Panc1 (cell line): ENCODE measurements at places on chromosomes 7 and 10.

GRCh38 chr7:112452102-112452888 is 2.0 kb downstream of the IFRD1 start:
- DNase-seq, result peak; percentile 27

- no peak for DNase-seq
These were observed 221.6 kb downstream of the RNLS start for GRCh38 chr10:88361494-88361893.

- DNase-seq, result no peak
These were observed 497.4 kb downstream of the RPS24 start for GRCh38 chr10:78531088-78531487.

- no peak for DNase-seq
These were observed at the start of gene OR9A2 for GRCh38 chr7:143027032-143027431. TSS of gene OR9A2 (minus strand) at chr7:143027132. CDS start at chr7:143027132, 0 bp downstream.

- no peak for DNase-seq
These were observed 57.2 kb downstream of the MAD1L1 start for GRCh38 chr7:2175514-2175913.

- DNase-seq, result no peak
These were observed 81.2 kb downstream of the CTBP2 start for GRCh38 chr10:125079091-125079600.

DNA sequence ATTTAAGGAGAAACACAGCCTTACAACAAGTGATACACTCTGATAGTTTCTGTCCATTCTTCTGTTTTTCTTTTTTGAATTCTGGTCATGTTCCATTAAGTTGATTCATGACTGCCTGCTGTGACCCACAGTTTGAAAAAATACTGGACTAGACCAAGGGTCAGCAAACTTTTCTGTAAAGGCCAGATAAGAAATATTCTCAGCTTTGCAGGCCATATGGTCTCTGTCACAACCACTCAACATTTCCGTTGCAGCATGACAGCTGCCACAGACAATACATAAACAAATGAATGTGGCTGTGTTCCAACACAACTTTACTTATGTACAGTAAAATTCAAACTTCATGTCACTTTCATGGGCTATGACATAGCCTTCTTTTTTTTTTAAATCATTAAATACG is 156.7 kb downstream of the PLXNA4 start:
- no peak for DNase-seq

DNA sequence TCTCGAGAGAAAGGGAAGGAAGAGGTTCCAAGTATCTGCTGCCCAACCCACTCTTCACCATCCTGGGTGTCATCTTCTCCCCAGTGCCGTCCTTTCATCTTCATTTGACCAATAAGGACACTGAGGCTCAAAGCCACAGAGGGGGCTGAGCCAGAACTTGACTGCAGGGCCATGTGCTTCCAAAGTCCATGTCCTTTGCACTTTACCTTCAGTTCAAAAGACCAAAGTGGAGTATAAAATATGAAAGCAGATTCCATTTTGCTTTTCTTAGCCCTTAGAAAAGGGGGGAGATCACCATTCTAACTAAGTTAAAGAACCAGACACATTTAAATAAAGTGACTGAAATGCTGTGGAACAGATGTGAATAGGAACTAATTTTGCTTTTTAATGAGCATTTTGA is 56.2 kb downstream of the JAZF1 start:
- DNase-seq, result no peak

DNA sequence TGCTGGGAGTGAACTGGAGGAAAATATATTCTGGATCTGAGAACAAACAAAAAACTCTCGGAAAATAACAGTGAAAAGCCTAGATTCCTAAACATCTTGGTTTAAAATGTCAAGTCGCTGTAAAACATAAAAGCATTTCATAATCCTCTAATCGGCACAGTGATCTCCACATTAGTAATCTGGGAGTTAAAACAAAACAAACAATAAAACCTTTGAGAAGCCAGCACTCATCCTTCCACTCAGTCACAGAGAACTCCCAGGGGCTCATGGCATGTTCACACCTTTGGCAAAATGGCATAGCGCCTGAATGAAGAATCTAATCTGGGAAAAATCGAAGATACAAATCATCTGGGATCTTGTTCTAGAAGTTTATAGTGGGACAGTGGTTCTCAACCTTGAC is 24.1 kb upstream of the HPS1 start:
- no peak for DNase-seq

- no peak for DNase-seq
These were observed 153.5 kb downstream of the PIP4K2A start for GRCh38 chr10:22560913-22561239.

- DNase-seq, result no peak
These were observed 187.7 kb upstream of the HGF start for GRCh38 chr7:81957517-81957916.

DNA sequence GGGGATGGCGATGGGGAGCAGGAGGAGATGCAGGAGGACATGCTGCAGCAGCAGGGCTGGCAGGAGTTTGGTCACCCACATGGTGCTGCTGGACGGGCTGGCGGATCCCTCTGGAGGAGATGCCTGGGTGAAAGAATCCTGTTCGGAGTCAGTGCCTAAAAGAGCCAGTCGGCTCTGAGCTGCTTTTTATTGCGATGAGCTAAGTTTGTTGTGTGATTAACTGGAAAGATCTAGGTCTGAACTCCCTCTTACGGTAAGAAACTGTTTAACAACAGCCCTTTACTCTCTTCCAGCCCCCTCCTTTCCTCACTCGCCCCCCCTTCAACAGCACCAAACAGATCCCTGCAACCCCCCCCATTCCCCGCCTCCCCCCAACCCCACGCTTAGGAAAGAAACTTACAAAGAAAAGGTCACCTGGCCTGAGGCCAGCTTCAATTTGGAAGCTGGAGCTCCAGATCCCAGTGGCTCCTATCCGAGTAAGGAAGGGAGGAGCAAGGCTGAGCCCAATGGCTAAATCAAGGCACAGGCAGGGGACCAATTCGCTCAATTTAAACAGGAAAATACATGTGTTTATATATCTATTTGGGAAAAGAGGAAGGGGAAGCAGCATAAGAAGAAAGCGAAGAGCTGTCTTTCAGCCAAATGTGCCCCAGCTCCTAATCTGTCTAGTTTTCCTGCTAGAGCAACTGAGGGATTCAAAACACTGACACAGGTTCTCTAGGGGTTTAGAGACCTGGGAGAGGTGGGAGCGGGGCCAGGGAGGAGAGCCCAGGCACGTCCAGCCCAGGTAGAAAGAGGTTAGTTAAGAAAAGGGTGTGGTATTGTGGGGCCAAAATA is at the start of gene HGF:
HGF (minus strand) TSS at position 157 of the 837 bp plus-strand sequence; CDS start at position 81, 76 bp downstream.
- no peak for DNase-seq

DNA sequence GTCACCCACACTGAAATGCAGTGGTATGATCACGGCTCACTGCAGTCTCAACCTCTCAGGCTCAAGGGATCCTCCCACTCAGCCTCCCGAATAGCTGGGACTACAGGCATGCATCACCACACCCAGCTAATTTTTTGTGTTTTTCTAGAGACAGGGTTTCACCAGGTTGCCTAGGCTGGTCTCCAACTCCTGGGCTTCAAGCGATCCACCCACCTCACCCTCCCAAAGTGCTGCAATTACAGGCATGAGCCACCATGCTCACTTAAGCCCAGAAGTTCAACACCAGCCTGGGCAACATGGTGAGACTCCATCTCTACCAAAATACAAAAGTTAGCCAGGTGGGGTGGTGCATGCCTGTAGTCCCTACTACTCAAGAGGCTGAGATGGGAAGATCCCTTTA is 33.5 kb downstream of the GDI2 start:
- DNase-seq, result no peak

DNA sequence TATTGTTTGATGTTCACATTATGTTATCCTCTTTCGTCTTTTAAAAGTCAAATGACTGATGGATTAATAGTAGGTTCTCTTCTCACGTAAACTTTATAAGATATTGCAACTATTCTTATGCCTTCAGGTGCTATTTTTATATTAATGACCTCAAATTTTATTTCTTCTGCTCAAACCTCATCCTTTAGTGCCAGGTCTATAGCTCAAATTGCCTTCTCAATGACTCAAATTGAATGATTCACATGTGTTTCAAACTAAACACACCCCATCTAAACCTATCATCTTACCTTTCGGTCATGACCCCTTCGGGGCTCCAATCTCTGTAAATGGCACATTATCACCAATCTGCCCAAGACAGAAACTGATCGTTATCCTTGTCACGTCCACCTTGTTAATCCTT is 22.0 kb upstream of the LIPF start:
- DNase-seq, result no peak

GRCh38 chr7:91263384-91264045 is 718 bp upstream of the FZD1 start:
- no peak for DNase-seq

DNA sequence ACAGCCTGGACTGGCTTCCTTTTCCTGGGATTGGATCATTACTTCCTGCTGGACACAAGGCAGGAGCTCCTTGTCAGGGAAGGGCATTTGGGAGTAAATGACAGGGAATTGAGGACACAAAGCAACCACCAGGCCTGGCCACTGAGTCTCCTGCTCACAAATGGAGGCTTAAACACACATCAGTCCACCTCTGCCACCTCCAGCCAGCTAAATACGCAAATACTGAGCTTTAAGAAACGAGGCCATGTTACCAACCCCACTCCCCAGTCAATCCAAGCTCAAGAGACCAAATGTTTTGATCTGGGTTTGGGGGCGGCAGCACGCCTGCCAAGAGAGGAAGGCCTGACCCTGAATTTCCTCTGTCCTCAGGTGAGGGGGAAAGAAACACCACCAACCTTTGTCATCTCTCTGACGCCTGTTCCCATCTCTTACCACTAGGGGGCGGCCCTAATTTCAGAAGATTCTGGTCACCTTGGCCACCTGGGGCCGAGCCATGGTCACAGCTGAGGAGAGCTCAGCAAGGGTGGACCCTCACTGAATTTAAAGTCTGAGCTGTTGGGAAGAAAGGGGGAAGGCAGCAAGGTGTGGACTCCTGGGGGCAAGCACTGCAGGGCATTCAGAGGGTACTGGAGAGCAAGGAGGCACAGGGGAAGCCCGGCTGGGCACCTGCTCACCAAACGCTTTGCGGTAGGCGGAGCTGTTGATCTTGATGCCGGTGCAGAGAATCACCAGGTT is 16.5 kb downstream of the AIFM2 start:
- peak; percentile 41 for DNase-seq

GRCh38 chr10:5692461-5693358 is 8.1 kb downstream of the TASOR2 start:
- DNase-seq, result no peak

DNA sequence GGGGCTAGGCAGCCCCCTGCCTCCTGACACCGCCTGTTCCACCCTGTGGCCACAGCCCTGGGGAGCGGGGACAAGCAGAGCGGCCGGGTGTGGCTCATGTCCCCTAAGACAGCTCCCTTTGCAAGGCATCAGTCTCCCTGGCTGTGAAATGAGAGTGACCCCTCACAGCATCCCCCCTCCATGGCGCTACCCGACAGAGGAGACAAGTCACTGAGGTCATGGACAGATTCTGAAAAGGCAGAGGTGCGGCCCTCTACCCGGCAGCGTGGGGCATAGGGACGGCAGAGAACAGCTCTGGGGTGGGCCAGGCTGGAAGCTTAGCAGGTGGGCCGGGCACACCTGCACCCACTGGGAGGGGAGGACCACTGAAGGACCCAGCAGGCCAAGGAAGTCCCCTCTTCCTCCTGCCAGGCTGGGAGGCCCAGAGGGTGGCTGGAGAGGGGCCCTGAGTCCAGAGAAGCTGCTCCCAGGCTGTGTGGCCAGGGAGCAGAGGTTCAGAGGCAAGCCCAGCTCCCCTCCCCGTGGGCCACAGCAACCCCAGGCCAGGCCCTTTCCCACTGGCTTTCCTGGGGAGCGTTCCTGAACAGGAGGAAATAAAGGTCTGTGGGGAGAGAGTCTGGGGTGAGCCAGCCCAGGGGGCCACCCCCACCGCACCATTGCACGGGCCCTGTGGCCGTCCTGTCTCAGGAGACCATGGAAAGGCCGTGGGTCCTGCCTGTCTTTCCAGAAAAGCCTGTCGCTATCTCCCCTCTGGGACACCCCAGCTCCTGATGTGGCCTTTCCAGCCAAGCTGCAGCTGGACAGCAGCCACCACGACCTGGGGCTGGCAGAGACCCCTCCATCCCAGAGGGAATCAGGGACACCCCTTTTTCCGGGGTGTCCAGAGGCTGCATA is 1.7 kb downstream of the ADAP1 start:
- DNase-seq, result no peak

DNA sequence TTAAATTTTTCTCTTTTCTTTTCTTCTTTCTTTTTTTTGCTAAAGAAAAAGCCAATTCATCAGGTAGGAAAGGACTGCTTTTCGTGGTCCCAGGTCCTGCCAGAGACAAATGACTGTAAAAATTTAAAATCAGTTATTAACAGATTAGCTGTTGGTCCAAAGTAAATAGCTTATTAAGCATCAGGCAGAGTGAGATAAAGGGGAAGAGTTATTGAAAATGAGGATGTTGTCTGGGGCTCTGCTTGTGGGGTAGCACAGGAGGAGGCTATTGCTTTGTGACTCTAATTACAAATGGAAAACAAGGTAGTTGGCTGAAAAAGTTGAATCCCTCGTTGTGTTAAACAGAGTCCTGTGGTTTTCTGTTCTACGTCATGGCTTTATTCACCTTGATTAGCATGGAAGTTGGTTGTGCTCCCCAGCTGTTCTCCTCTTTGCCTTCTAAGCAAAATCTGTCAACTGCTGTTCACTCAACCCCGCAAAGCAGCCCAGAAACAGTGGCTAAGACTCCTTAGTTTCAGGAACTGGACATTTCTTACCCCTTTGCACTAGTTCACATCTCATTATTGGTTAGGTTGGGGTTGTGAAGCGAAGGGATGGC is 128.9 kb downstream of the SNX10 start:
- no peak for DNase-seq

GRCh38 chr7:153004341-153004740 is 244.8 kb downstream of the ACTR3B start:
- DNase-seq, result no peak

GRCh38 chr7:151568956-151569940 is 49.6 kb upstream of the RHEB start:
- DNase-seq, result no peak

DNA sequence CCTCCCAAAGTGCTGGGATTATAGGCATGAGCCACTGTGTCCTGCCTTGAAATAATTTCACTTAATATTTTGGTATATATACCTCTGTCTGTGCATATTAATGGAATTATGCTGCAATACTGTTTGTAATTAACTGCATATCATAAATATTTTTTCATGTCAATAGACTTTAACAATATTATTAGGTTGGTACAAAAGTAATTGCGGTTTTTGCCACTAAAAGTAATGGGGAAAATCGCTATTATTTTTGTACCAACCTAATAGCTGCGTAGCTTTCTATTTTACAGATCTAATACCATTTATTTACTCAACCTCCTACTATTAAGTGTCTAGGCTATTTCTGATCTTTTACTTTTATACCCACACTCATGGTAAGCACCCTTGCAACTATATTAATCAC is 3.9 kb upstream of the PDE6C start:
- DNase-seq, result no peak
